HS-27A (cell line): ENCODE measurements at places on chromosomes 13 and 19.
A peak's percentile ranks its signal among the peaks of the same experiment; 100 is the strongest.

DNA sequence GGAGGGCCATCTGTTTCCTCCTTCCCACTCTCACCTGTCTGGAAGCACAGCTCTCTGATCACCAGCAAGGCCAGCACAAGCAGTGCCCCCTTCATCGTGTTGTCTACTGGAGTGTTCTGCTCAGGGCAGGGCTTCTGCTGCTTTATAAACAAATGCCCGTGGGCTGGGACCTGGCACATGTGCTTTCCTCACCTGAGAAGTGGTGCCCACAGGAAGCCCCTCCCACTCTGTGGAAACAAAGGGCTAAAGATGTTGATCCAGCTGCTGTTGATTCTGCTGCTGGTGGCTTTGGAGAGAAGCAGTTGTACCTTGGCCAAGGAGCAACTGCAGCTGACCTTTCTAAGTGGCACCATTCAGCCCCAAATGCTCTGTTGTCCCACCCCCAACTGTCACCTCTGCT lies 26.4 kb upstream of the ZNF181 start:
- no peak for DNase-seq

DNA sequence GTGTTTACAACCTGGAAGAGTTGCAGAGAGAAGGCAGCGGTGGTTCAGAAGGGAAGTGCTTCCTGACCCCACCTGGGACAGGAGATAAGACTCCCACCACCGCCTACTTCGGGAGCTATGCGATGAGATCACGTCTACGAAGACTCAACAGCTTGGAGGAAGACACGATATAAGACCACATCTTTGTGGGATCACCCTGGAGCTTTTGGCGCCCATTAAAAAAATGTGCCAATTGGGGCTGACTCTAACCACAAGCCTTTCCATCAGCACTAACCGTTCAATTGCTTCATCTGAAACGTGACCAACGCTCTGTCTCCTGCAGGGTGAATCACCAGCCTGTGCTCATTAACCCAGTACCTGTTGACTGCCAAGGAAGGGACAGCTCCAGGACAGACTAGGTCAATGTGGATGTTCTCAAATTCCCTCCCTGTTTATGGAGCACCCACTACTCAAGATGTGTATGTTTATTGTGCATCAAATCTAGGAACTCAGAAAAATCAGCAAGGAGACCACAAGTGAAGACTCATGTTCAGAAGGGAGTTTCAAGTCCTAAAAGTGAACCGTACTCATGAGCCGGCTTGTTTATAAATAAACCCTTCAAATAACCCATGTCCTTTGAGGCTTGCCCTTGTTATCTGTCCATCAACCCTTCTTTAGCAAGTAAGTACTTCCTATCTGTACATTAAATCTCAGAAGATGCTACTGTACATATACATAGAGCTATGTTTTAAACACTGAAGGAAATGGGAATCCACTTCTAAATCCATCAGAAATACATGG lies 67.5 kb downstream of the LATS2 start:
- no peak for DNase-seq

DNA sequence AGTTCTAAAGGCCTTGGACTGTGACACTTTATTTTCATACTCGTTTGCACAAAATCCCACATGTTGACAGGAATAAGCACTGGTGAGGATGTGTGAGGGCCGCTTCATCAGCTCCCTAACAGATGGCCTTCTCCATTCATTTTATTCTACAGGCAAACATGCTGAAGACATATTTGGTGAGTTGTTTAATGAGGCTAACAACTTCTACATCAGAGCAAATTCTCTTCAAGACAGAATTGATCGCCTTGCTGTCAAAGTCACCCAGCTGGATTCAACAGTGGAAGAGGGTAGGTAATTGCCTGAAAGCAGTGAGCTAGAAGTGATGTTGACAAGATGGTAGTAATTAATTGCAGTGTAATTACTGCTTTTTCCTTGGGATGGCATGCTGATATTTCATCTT lies 95.7 kb downstream of the GPR12 start:
- no peak for DNase-seq

GRCh38 chr13:60163478-60164233 lies at the start of gene DIAPH3:
Gene DIAPH3, minus strand, starts transcription at chr13:60163928. Its CDS starts 162 bp downstream, at chr13:60163766.
- peak; percentile 68 for DNase-seq

DNA sequence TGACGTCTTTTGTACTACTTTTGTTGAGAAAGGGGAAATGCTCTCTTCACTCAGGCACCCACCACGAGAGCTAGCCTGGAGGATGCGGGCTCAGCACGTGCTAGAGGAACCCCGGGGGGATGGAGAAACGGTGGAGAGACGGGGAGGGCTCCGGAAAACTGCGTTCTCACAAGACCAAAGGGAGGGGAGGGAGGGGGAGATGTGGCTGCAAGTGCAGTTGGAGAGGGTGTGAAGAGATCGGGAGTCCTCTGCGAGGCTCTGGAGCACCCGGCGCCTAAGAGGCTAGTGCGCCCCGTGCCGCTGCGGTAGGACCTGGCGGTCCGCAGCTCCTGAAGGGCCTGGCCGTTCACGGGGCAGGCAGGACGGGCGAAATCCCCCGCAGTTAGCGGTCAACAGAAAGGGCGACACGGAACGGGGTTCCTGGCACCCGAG lies 43.4 kb upstream of the XPO4 start:
- no peak for DNase-seq

DNA sequence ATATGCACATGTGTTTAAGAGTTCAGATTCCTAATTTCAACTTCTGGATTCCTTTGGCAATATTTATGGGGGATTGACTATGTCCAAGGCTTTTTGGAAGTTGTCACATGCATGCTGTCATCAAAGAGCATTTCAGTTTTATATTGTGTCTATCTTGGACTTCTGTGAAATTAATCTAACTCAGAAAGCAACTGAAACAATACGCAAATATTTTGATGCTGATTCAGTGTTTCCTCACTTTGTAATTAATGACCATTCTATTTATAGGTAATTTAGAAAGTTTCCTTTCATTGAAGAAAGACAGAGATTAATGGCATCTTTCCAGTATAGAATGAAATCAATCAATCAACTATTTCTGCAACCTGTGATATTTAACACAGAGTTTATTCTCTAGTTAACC lies 550.1 kb downstream of the PCDH9 start:
- DNase-seq, result no peak

- no peak for DNase-seq
Measured at GRCh38 chr19:3243819-3244700, 19.6 kb downstream of the CELF5 start.

GRCh38 chr19:29563486-29564101 lies 37.8 kb downstream of the VSTM2B start:
- DNase-seq, result no peak

DNA sequence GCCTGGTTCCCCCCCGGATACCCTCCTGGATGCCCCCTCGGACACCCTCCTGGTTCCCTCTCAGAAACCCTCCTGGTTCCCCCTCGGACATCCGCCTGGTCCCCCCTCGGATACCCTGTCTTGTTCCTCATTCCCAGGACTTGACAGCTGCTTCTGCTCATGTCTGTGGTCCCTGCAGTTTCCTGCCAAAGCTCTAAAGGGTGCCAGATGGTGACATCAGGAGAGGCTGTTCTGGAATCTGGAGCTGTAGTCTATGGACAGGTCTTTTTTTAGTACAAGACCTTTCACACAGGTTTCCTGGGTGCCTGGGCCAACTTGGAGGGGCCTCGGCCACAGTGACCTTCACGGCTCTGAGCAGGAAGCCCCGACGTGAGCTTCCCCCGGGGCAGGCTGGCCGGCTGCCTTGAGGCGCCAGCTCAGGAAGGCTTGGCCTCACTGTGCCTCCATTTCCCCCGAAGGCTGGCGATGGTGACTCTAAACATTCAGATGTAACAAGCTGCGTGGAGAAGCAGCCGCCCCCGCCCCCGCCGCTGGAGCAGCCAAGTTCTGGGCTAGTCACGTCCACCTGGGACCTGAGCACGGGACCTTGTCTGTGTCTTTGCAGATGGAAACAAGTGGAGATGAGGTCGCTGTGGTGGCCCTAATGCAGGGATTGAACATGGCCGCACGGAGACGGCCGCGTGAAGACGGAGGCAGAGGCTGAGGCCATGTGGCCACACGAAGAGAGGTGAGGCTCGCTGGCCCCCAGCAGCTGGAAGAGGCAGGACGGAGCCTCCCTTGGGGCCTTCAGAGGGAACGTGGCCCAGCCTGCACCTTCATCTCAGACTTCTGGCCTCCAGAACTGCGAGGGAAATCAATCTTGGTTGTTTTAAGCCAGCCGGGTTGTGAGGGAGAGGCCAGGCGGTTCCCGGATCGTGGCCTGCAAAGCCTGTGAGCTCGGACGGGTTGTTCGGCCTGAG lies 12.7 kb downstream of the SGTA start:
- DNase-seq, result no peak

DNA sequence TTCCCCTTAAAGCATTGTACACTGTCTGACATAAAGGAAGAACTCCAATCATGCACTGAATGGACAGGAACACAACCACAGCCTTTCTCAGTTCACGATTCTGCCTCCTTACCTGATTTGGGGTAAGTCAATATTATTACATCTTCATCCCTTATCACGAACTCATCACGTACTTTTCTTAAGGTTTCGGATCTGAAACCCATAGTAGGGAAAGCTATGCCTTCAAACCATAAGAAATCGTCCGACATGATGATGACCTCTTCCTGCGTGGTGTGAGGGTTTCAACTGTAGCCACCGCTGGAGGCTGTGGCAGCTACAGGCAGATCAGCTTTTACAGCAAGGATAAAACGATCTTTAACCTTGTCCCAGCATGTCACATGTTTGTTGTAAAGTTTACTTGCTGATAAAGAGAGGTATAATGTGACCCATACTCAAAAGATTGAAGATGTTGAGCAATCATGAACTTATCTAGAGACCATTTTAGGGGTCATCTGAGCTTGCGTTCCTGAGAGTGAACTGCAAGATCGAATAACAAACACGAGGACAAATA lies at the start of gene SULT2A1:
Gene SULT2A1 (minus strand): TSS at position 306 of the 550 bp plus-strand sequence. CDS start 58 bp downstream, at position 248.
- no peak for DNase-seq

GRCh38 chr13:45863709-45864590 lies 12.4 kb upstream of the SIAH3 start:
- no peak for DNase-seq

- DNase-seq, result no peak
Measured at GRCh38 chr19:43847884-43848283, 20.8 kb downstream of the ZNF283 start.

DNA sequence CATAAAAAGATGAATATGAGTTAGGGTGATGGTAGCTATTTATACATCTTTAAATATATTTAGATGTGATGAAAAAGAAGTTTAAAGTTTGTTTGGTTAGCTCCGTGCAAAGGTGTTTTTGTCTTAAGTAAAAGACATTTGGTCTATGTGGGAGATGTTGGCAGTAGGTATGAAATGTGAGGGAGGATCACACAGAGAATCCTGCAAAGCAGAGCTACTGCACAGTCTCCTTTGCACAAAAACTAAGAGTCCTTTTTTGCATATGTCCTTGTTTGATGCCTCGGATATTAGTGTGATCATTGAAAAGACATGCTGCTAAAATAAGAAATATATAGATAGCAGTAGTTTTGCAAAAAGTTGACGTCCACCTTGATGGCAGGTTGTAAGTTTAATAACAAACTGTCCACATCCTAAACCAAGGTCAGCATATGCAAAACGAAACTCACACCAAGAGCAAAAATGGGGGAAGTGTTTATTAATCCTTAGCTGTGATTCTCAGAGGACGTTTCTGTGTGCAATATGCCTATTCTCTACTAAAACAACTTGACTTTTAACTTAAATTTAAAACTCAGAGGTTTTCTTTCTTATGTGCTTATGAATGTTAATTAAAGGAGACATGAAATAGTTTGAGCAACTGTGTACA lies 870.1 kb downstream of the PCDH9 start:
- DNase-seq, result no peak

GRCh38 chr13:74218291-74218690 lies 84.1 kb upstream of the KLF12 start:
- no peak for DNase-seq

DNA sequence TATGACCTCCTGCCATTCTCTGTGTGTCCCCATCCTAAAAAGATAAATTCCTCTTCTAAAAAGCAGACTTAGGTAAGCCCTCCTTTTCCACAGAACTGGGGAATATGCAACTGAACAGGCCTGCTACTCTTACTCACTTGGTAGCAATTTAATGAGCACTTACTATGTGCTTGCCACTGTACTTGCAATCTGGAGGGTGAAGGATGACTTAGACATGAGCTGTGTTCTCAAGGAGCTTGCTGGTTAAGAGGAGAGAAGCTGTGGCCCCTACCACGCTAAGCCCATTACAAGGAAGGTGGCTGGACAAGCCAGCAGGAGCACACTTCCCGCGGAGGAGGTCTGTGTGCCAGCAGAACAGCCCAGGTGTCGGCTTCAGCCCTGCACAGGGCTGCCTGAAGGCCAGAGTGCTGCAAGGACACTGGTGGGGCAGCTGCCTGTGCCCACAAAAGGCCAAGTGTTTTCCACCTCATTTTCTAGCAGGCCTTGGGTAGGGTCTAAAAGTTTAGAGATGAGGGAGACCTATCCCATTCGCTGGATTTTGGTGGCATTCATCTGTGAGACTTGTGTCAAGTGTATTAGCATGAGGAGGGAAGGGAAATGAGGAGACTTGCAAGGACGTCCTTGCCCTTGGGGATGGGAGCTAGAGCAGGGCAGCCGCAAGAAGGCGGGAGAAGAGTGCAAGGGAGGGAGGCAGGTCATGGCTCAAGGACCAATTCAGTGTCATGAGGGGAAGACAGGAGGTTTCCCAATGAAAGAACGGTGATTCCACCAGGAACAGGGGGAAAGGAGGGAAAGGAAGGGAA lies 52.0 kb downstream of the COL4A1 start:
- no peak for DNase-seq

DNA sequence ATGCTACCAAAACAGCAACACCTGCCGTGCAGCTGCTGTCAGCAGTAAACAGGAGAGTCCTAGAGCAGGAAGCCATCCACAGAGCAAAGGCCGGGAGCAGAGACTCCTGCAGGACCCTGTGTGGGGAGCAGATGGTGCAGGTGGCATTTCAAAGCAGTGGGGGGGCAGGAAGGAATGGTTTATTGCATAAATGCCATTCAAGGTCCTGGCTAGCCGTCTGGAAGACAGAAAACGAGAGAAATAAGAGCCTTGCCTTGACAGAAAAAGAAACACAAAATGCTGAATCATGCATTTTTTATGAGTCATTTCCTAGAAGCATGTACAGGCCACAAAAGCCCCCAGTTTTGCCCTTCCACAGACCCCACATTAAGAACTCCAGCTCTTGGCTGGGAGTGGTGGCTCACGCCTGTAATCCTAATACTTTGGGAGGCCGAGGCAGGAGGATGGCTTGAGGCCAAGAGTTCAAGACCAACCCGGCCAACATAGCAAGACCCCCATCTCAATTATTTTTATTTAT lies 5.4 kb downstream of the RSPH6A start:
- peak; percentile 39 for DNase-seq

DNA sequence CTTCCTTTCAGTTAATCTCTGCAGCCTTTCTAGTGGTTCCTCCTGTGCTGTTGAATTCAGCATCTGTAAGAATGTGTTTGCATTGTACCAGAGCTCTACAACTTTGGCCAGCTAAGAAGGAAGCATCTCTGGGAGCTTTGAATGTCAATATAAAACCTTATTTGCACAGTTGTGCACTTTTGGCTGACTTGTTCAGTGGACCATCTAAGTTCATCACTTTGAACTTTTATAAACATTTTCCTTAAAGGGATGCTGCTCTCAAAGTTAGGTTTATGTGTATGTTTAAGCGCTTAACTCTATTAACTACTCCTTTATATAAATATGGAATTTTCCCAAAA lies 15.6 kb downstream of the POLR1D start:
- no peak for DNase-seq
